ENCODE measurements at places on chromosomes 6 and 20. TPM values are rescaled to one million over a fixed set of nuclear protein-coding genes. Genes with fewer than 3 reads are reported as not detected.

DNA sequence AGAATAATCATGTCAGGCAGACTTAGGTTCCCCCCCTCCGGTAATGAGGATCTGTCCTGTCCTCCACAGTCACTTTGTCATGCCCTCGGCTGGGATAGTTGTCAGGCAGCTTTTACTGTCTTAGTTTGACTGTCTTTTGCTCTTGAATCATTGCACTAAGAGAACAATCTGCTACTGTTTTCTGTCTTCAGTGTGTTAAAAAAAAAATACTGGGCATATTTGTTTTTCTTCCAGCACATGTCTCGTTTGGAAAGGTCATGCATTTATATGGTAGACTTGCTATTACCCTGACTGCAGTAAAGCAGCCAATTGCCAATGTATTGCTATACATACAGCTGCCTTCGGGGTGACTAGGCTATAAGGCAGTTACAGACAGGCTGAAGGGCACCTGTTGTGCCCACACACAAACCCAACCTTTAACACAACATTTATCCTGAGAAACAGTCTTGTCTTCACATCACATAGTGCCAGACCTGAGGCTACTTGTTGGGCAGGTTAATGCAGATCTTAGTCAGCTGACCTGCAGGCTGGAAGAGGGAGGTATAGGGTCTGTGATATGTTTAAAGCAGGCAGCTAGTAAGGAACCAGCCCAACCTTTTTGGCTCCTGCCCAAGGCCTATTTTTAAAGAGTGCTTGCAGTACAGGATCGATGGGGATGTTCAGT lies 26.7 kb downstream of the ARFGEF3 start:
- no peak for DNase-seq

The TRIM40 gene
- total RNA-seq = not detected

DNA sequence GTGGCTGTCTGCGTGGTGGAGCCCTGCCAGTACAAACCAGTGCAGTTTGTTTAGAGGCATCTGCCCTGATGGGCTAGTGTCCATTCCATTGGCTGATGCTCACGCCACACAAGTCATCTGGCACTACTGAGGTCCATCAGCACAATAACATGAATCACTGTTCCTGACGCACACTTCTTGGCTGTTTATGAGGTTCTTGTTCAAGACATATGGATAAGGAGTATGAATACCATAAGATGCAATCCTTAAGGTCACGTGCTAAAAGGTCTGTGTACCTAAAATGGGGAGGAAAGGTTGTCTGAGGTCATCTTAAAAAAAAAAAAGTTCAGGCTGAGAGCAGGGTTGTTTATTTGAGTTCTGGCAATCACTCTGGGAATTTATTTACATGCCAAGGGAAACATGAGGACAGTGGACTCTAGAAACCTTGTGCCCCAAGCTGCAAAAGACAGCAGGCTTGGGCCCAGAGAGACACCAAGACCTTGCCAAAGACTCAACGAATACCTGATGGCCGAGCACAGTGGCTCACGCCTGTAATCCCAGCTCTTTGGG lies 54.1 kb upstream of the SHLD1 start:
- no peak for DNase-seq

DNA sequence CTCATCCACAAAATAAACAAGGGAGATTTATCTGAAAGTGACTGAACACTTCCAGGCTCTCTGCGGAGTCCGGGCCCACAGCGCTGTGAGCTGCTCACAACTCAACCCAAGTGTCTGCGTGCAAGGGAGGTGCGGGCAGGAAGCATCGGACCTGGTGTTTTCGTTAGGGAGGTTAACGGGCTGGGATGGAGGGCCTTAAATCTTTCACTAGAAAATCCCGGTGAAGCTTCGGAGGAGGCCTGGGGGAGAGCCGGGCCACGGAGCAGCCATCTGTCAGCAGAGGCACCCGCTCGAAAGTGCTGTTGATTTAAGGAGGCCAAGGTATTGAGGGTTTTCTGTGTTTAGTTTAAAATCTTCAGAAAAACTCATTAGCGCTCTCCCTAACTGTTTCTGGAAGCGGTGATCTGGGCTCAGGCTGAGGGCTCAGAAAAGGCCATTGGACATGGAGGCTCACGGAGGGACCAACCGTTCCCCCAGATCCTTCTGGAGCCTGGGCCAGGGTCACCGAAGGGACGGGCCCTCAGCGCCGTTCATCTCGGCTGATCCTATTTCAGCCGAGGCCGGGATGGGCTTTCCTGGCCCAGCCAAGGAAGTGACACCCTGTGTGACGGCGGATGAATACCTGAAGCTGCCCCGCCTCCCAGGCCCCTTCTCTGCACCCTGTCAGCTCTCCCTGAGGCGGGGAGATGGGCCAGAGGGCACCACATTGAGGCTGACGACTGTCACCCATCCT lies 20.7 kb downstream of the GATA5 start:
- no peak for DNase-seq

The PCED1A gene
- total RNA-seq = 24.0 TPM

DNA sequence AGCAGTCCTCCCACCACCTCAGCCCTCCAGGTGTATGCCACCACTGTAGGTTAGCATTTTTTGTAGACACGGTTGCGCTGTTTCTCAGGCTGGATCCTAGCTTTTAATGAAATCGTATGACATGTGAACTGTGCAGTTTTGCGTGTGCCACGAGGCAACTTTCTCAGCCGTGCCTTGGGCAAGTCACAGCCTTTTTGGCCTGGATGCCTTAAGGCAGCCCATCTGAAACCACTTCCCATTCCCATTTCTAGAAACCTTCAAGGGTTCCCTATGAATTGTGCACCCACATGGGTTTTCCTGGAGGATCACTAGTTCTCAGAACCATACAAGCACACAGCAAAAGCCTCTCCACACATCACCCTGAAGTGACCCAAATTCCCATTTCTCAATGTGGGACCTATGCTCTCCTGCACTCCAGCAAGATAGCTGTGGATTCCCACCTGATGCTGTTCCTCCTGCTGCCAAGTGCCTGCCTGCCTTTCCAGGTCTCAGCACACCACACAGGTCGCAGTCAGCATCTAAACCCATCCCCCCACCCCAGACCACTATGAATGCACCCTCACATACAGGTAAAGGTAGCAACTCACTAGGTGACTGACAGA lies 28.9 kb downstream of the SNX5 start:
- no peak for DNase-seq

- no peak for DNase-seq
Measured at GRCh38 chr20:11452326-11452725, 465.4 kb upstream of the BTBD3 start.

DNA sequence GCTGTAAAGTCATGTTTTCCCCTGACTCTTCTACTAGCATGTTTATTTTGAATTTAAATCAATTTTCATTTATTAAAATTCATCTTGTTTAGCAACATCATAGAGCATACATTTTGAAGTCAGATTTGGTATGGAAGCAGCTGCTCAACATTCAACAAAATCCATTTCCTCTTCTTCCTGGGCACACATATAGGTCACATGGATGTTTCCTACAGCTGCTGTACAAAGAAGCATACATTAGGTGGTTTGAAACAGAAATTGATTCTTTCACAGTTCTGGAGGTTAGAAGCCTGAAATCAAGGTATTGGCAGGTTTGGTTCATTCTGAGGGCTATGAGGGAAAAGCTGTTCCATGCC lies 495.2 kb downstream of the RFPL4B start:
- DNase-seq = no peak

DNA sequence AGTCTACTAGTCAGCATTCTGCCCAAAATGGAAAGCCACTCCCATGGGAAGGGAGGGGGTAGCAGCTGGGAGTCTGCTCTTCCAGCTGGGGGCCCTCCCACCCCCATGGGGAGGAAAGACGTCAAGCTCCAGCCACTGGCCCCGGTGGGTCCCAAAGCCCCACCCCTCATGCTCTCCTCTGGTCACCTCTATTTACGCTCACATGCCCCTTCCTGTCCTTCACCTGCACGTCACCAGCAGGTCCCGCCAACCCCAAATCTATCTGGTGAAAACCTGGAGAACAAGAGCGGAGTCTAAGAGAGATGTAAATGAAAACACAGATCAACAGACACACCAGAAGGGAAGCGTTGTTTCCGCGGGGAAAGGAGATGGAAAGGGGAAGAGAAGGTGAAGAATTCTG lies 30.0 kb upstream of the ZBP1 start:
- no peak for DNase-seq

The ELOVL4 gene
- total RNA-seq = 2.1 TPM

The RWDD1 gene
- total RNA-seq = 41.5 TPM

- DNase-seq = no peak
Measured at GRCh38 chr6:41451515-41452163, 94.5 kb upstream of the FOXP4 start.

DNA sequence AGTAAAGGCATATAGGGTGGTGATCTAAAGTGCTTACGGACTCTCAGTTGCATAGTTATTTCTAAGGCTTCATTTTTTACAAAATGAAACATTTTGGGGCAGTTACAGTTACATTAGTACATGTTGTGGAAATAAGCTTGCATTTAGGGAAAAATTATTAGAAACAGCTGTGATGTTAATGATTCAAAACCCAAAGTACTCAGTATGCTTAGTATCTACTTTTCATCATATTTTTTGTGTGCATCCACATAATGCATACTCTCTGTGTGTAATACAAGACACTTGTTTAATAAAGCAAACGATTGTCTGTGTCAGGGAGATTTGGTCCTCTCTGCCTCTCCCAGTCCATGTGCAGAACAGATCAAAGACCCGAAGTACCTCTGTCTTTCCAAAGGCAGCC lies 11.4 kb upstream of the TBX18 start:
- DNase-seq = no peak

The C6orf52 gene
- 3.6 TPM for total RNA-seq

GRCh38 chr6:79249136-79249535 lies 14.7 kb upstream of the HMGN3 start:
- no peak for DNase-seq

DNA sequence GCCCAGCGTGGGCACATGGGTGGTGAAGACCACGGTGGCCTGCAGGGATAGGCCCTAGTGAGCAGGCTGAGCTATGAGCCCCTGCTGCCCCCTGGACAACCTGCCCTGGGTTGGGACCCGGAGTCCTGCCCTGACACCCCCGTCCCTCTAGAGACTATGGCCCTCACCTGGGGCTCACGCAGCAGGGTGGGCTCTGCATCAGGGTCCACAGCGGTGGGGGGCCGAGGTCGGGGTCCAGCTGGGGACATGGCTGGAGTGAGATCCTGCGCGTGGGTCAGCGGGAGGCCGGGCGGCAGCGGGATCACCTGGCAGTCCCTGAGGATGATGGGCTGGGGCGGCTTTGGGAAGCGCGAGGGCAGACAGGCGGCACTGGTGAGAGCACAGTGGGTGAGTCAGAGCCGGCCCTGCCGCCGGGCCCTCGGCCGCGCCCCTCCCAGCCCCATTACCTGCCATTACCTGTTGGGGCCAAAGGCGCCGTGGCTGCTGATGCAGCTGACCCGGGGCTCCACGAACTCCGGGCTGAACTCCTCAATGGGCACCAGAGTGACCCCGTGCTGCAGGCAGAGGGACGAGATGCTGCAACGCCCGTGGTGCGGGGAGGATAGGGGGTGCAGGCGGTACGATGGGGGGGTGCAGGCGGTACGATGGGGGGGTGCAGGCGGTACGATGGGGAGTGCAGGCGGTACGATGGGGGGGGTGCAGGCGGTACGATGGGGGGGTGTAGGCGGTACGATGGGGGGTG lies 27.9 kb downstream of the ADRM1 start:
- DNase-seq = no peak

- DNase-seq = no peak
Measured at GRCh38 chr6:68197356-68197755, 437.7 kb upstream of the ADGRB3 start.

DNA sequence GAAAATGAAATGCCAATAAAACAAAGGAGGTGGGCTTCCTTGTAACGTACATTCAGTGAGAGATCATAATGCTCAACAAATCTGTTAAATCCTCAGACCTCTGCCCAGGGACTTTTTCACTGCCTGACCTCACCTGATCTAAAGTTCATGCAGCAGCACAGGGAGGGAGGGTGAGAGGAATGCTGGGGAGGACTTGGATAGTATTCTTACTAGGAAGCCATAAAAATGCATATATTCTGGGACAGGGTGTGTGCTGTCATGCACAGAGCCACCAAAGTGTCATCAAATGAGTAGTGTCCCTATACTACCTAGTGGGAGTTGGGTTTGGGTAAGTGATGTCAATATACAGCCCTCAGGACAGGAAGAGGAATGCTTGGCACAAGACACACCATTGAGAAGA lies 32.6 kb downstream of the CLIC5 start:
- DNase-seq = no peak

- no peak for DNase-seq
Measured at GRCh38 chr6:98840385-98840784, 6.0 kb downstream of the POU3F2 start.

The TNNC2 gene
- not detected for total RNA-seq

GRCh38 chr6:141867767-141868166 lies 265.0 kb upstream of the GJE1 start:
- DNase-seq = no peak

The TRIM10 gene
- total RNA-seq = 0.05 TPM

DNA sequence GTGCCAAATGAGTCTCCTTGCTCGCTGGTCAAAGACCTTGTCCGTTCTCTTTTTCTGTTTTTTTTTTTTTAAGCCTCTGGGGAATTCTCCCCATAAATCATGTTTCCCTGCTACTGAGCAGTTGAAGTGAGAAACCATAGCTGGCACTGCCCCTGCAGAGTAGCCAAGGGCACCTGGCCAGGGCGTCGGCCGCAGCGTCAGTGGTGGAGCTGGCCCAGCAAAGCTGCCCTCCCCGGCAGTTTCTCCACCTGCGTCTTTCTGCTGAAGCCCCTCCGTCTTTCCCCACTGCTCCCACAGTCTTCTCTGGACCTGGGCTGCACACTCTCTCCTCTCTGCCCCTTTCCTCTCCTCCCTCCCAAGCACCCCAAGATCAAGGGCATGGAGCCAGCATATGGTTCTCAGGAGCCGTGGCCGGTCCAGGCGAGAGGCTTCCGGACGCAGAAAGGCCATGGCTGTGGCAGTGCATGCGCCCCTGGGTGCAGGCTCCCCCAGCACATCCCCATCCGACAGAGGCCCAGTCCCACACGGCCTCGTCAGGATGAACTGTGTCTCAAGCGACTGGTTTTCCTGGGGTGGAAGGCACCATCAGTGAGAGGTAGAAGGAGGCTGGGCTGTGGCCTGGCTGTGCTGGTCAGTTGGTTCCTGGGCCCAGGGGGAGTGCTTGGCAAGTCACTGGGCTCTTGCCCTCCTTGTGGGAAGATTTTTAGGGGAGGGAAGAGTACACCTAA lies 218.1 kb downstream of the ERMARD start:
- DNase-seq = no peak

- no peak for DNase-seq
Measured at GRCh38 chr6:54601600-54602300, 244.8 kb upstream of the FAM83B start.

DNA sequence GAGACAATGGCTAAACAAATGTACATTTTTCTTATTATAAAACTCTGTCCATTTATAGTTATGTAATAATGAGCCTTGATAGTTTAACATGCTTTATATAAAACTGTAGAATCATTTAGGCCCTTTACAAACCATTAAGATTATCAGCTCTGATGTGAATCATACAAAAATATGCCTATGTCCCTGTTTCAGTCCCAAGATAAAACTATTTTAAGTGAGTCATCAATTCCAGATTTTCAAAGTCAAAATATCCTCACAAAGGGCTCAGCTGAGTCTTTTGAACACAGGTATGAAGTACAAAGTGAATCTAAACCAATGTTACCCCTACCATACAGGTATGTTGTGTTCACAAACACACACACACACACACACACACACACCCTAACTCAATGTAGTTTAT lies 88.0 kb downstream of the PTPRK start:
- DNase-seq = no peak

All from activated T-helper 1 cell treated with anti-CD3 and anti-CD28 coated beads, Interleukin-12 subunit alpha, Interleukin-12 subunit beta, Interleukin-2, Interleukin-4 antibody, amounts not matched to agents 30 ng/mL and 10 ng/mL and 1 ng/mL, durations not matched to agents 14 hours and 24 hours and 36 hours (primary cell).